Sigmoid colon (tissue), 7 donors: ENCODE measurements at places on chromosomes 16 and 17. TPM values are rescaled to one million over a fixed set of nuclear protein-coding genes. Genes with fewer than 3 reads are reported as not detected.

The BCAS3 gene
- 38.5 TPM for total RNA-seq

The SLFN13 gene
- 19.9 TPM for total RNA-seq

The CIITA gene
- total RNA-seq, result 13.6 TPM

The TLCD3B gene
- total RNA-seq, result not detected

The UBALD1 gene
- total RNA-seq, result 7.6 TPM

The ITGB3 gene
- total RNA-seq, result 28.5 TPM

- no peak for DNase-seq
Observed at GRCh38 chr17:30920683-30921543, 832 bp upstream of the ADAP2 start.

DNA sequence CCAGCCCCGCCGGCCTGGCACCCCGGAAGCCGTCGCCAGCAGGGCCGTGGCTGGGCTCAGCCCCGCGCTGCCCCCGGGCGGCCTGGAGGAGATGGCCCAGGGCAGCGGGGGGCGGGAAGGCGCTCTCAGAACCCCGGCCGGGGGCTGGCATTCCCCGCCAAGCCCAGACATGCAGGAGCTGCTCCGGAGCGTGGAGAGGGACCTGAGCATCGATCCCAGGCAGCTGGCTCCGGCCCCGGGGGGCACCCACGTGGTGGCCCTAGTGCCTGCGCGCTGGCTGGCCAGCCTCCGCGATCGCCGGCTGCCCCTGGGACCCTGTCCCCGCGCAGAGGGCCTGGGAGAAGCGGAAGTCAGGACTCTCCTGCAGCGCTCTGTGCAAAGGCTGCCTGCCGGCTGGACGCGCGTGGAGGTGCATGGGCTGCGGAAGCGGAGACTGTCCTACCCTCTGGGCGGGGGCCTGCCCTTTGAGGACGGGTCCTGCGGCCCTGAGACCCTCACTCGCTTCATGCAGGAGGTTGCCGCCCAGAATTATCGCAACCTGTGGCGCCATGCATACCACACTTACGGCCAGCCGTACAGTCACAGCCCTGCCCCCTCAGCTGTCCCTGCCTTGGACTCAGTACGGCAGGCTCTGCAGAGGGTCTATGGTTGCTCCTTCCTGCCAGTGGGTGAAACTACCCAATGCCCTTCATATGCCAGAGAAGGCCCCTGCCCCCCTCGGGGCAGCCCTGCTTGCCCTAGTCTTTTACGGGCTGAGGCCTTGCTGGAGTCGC is 551 bp downstream of the WDR81 start:
- no peak for DNase-seq

DNA sequence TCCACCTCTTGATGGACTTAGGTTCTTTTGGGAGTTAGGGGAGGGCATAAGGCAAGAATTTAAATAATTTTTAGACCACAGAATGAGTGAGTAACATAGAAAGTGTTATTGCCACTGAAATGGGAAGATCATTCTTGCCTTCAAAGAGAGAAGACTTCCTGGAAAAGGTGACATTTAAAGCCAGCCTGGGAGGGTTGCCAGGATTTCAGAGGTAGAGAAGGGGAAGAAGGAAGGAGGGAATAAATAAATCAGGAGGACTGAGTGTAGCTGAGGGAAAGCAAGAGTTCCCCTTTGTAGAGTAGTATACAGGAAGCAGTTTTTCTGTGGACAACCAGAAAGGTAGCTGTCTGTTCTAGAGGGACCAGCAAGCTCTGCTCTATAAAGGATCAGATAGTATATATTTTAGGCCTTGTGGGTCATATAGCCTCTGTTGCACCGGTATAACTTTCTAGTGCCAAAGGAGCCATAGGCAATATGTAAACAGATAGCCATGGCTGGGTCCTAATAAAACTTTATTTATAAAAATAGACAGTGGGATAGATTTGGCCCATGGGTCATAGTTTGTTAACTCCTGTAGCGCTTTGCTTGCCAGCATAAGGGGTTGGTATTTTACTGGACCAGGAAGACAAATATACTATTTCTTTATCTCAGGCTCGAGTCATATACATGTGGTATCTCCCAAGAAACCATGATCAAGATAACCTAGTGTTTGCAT is 147.2 kb upstream of the CACNG5 start:
- DNase-seq, result no peak

- no peak for DNase-seq
Observed at GRCh38 chr17:1482680-1483079, 9.8 kb downstream of the MYO1C start.

DNA sequence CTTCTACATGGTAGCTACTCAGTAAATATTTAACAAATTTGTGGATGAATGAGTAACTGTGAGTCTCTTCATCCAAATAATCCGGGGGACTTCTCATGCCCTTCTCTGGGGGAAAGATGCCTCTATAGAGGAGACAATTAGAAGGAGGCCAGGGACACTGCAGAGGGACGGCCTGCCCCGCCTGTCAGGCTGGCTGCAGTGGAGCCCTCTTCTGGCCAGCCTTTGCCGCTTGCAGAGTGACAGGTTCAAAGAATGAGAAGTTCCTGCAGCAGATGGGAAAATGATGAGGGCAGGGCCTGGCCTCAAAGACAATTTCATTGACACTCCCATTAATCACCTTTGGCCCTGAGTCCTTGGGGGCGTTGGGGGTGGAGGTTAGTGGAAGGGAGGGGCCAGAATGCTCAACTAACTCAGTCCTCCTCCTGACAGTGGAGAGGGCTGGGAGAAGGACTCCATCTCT is 339.0 kb downstream of the MAF start:
- DNase-seq, result no peak

DNA sequence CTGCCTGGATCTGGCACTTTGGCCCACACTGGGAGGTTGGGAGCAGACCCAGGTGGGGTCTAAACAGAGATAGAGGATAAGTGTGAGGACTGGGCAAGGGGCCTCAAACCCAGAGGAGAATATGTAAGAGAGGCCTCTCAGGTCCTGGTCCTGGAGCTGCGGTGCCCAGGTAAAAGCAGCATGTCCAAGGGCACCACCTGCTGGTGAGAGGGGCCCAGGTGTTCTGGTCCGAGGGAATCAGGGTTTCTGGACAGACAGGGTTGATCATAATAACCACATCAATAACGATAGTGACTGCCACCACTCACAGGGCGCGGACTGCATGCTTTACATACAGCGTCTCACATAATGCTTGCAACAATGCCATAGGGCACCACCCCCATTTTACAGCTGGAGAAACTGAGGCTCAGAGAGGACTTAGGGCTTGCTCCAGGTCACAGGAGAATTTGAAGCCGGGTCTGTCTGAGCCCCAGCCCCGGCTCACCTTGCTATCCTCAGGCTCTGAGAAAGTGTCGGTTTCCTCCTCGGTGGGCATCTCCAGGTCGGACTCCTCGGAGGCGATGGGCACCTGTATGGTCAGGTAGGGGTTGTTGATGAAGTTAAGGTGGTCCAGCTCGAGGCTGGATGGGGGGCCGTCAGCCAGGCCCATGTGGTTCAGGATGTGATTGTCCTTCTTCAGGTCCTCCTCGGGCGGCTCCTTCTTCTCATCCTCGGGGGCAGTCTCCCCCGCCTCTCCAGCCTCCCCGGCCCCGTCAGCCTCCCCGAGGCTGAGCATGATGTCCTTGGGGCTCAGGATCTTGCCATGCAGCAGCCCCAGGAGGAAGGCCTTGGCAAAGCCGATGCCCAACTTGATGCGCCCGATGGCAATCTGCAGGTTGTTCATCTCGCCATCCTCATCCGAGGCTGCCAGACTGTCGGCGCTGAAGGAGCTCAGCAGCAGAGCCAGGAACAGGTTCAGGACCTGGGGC is 19.1 kb upstream of the CD79B start:
- no peak for DNase-seq

GRCh38 chr17:72233986-72234385 is 113.2 kb downstream of the SOX9 start:
- no peak for DNase-seq

DNA sequence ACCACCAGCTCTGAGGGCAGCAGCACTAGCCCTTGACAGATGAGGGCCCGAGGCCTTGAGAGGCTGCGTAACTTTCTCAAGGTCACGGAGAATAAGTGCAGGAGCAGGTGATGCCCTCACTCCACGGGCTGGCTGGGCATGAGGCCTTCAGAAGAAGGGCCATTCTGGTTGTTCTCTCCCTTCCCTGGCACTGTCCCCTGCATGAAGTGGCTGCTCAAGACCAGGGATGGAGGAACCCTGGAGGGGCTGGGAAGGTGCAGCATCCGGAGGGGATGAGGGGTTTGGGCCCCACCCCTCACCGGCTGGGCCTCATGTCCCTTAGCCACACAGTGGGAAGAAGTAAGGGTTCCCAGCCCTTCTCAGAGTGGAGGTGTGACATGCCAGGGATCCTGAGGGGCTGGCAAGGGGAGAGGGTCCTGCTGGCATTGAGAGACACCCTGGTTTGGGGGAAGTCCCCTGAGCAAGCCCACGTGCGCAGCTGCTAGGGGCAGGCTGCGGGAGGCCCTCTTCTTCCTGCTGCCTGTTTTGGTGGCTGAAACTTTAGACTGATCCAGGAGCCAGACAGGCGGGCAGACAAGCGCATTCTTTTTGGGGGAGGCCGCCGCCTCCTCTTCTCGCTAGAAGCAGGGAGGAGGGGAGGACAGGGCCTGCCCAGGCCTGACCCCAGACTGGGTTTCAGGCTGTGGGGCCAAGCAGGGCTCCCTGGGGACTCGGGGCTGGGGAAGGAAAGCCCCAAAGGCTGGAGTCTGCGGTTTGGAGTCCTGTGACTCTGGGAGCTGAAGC is 74.0 kb downstream of the N4BP1 start:
- peak; percentile 82 for DNase-seq

DNA sequence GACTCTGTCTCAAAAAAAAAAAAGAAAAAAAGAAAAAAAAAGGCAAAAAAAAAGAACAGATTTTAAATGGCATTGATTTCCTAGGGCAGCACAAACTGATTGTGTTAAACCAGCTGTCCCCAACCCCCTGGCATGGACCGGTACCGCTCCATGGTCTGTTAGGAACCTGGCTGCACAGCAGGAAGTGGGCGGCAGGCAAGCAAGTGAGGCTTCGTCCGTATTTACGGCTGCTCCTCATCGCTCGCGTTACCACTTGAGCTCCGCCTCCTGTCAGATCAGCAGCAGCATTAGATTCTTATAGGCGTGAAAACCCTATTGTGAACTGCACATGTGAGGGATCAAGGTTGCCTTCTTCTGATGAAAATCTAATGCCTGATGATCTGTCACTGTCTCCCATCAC is 26.6 kb downstream of the MGAT5B start:
- DNase-seq, result no peak

DNA sequence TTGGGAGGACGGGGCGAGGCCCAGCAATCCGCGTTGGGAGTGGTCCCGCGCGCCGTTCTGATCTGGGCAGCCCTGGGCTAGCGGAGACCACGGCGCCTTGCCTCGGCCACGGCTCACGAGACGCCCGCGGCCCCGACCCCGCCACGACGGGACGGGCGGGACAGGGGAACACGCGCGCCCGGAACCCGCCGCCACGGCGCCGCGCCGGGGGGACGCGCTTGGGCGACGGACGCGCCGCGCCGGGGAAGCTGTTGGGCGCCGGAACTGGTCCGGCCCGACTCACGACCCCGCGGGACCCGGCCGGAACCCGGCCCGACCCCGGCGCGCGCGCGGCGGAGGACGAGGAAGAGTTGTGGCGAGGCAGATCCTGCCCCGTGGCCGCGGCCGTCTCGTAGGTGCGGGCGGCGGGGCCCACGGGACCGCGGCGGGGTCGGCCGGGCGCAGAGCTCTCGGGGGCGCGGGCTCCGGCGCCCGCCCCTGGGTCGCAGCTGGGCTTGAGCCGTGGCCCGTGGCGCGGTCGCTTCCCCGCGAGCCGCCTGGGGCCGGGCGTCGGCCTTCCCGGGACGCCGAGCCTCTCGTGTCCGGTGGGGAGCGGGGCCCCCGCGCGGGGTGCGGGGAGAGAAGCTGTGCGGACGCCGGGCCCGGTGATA is at the start of gene ACSF3:
TSS of gene ACSF3 (plus strand) at position 251 of the 650 bp plus-strand sequence. CDS start 6,830 bp downstream, outside the sequence.
- DNase-seq, result peak; percentile 76

DNA sequence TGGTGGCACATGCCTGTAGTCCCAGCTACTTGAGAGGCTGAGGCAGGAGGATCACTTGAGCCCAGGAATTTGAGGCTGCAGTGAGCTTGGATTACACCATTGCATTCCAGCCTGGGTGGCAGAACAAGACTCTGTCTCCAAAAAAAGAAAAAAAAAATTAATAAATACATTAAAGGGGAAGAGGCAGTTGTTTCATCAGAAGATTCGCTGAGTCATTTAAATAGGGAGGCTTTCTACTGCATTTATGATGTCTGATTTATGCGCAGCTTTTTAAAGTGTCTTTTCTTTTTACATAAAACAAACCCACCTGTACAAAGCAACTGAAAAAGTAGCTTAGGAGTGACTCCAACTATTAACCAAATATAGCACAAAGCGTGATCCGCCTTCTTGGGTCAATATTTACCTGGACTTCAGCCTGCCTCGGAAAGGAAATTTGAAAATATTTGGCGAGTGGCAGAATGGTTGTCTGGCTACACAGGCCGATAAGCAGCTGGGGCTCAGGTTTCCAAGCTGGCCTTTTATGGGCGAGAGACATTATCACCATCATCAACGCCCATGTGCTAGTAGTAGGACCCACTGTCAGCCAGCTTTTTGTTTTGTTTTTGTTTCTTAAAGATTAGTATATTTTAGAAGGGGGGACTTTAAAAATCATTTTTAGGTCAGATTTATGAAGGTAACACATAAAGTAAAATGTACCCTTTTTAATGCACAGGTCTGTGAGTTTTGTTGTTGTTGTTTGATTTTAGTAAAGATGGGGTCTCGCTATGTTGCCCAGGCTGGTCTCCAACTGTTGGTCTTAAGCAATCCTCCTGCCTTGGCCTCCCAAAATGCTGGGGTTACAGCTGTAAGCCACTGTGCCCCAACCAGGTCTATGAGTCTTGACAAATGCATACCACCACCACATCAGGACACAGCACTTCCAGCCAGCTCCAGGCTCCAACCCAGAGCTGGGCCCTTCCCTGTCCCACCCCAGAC is 42.5 kb upstream of the RASD1 start:
- no peak for DNase-seq
